ENCODE measurements at places on chromosomes 5 and 9. TPM values are rescaled to one million over a fixed set of nuclear protein-coding genes. Genes with fewer than 3 reads are reported as not detected.

Gene PCA3
- 1.2 TPM for total RNA-seq

- no peak for DNase-seq
These were observed 310.1 kb downstream of the ADAMTS6 start for GRCh38 chr5:65171645-65172044.

Gene LHX2
- not detected for total RNA-seq

GRCh38 chr5:122736086-122736845 is 38.6 kb upstream of the SNX2 start:
- no peak for DNase-seq

- no peak for DNase-seq
These were observed 271.8 kb upstream of the SMARCA2 start for GRCh38 chr9:1743121-1743960.

Gene HINT1
- total RNA-seq: 187 TPM

DNA sequence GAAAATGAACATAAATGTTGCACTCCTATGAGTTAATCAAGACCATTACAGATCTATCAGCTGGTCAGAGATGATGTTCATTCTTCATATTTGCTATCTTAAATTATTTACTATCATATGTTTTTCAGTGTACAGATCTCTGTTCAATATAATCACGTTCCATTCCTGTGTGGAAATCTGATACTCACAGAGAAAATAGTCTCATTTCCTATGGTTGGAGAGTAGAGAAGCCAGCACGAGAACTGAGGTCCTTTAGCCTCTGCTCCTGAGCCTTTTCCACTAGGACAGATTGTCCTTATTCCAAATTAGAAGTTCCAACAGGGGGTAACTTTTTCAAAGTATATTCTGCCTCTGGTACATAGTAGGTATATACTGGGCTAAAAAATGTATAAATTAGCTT is 29.2 kb downstream of the UGCG start:
- no peak for DNase-seq

DNA sequence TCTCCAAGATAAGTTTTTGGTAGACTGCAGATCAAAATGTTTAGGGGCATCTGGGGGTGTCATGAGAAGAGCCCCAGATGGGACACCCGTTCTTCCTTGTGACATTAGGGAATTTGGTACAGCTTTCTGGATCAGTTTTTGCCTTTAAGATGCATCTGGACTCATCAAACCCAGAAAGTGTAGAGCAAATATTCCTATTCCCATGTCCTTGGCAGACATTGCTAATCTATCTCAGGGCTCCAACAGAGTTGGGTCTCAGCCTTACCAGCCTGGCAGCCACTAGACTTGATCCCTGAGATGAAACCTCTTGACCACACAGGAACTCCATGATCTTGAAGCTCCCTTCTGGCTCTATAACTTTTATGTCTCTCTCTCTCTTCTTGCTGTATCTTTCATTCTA is 35.6 kb downstream of the ERGIC1 start:
- no peak for DNase-seq

GRCh38 chr5:168163966-168164365 is 127.5 kb upstream of the WWC1 start:
- DNase-seq: no peak

GRCh38 chr9:72480921-72481320 is 40.5 kb upstream of the TMC1 start:
- DNase-seq: no peak

Gene DBH
- not detected for total RNA-seq

- no peak for DNase-seq
These were observed 176.0 kb downstream of the FGF18 start for GRCh38 chr5:171595401-171595800.

DNA sequence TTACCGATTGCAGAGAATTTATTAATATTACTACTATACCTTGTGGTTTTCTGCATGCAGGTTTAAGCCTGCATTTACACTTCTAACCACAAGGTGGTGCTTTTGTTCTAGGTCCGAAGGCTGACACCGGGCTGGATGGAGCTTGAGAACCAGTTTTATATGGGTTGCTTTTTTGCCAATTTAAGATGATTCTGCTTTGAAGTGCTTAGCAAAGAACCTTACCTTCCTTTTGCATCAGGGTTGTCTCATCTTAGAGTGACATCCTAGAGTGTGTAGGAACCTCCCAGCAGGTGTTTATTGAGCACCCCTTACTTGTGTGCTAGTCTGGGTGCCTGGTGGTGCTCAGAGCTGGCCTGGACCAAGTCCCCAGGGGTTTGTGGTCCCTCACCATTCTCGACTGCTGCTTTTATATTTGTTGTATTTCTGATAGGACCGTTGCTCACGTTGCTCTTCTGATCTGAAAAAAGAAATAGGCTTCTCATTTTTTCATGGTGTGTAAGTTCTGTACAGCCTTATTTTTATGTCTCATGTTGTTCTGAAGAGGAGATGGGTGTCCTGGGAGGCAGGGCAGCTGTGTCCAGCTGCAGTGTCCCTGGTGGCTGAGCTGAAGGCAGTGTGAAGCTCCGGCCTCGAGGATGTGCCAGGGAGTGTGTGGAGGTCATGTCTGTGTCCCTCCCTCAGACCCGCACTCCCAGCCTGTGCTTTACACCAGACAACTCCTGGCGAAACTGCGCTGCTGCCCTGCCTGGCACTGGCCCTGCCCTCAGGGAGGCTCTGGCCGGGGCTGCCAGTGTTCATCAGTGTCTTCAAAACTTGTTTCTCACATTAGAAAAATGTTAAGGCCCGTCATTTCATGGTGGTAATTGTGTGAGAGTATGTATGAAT is 54.3 kb downstream of the EHMT1 start:
- peak; percentile 27 for DNase-seq

DNA sequence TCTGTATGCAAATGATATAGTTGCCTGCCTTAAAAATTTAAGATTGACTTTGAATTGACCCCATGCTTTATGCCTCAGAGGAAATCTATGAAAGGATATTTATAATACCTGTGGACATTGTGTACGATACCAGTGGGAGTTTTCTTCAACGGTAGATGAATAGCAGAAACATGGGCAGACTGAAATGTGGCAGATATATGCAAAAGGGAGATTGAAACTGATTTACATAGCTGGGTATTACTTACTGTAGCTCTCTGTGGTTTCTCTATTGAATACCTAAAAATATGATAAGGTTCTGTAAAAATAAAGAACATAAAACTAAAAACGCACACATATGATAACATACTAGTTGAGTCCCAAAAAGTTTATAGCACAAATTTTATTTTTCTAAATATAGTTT is 345.2 kb upstream of the PCSK5 start:
- DNase-seq: no peak

DNA sequence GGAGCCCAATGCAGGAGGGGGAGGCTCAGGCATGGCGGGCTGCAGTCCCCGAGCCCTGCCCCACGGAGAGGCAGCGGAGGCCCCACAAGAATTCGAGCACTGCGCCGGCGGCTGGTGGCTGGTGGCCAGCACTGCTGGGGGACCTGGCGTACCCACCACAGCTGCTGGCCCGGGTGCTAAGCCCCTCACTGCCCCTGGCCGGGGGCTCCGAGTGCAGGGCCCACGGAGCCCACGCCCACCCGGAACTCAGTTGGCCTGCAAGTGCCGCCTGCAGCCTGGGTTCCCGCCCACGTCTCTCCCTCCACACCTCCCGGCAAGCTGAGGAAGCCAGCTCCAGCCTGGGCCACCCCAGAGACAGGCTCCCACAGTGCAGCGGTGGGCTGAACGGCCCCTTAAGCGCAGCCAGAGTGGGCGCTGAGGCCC is 780.3 kb downstream of the DTWD2 start:
- DNase-seq: no peak

DNA sequence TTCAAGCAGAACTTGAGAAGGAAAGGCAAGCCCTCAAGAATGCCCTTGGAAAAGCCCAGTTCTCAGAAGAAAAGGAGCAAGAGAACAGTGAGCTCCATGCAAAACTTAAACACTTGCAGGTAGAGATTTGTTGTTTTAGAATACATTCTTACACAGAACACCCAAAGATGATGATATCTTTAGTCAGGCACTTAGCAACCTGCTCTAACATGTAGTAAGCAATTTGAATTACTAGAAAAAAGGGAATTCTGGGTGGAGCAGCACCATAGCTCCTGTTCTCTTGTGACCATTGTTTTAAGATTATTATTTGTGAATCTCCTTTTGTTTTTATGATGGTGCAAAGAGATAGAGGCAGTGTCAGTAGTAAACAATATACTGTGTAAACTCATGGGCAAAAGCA is 63.1 kb downstream of the RAB14 start:
- DNase-seq: no peak

Gene LSM11
- 12.1 TPM for total RNA-seq

Gene INSL6
- not detected for total RNA-seq
